Activated CD8-positive, alpha-beta memory T cell treated with anti-CD3 and anti-CD28 coated beads, Interleukin-2, amount 10 ng/mL, durations not matched to agents 7 days and 5 days (primary cell): ENCODE measurements at places on chromosomes 4 and X. TPM values are rescaled to one million over a fixed set of nuclear protein-coding genes. Genes with fewer than 3 reads are reported as not detected.

GRCh38 chrX:55057675-55058249 is 17.1 kb upstream of the PAGE2B start:
- peaks cover 12% of the 10 kb centered on the region for H3K4me1 ChIP-seq
- DNase-seq: peak; percentile 42
- H3K27me3 ChIP-seq: no peaks in the 10 kb centered on the region

GRCh38 chr4:39046249-39046648 is 14.0 kb upstream of the TMEM156 start:
- peaks cover 10% of the 10 kb centered on the region for H3K36me3 ChIP-seq
- H3K4me1 ChIP-seq: peaks cover 55% of the 10 kb centered on the region
- no peaks in the 10 kb centered on the region for H3K27me3 ChIP-seq
- peak overlapping the region; percentile 87 for H3K4me3 ChIP-seq

DNA sequence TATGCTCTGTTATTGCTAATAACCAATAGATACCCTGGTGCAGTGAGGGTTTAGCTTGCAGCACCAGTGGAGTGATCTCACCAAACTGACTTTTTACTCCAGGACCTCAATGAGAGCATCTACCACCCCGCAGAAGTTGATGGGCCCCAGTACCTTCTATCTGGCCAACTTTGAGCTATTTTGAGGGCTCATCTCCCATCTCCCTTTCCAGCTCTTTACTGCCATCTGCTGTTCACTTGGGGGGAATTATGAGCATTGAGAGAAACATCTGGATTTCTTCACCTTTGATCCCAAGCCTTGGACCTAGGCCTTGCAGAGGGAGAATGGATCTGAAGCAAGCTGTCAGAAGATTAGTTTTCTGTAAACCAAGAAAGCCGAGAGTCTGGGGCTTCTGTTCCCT is 143.6 kb downstream of the TMEM164 start:
- no peaks in the 10 kb centered on the region for H3K27me3 ChIP-seq
- peak; percentile 44 for DNase-seq
- H3K4me3 ChIP-seq: no peak overlapping the region
- no peak overlapping the region for H3K27ac ChIP-seq

GRCh38 chr4:16893141-16893651 is 5.2 kb downstream of the LDB2 start:
- H3K4me1 ChIP-seq: peaks cover 26% of the 10 kb centered on the region
- H3K27me3 ChIP-seq: peaks cover 9% of the 10 kb centered on the region
- no peak for DNase-seq
- H3K36me3 ChIP-seq: no peaks in the 10 kb centered on the region
- peak overlapping the region; percentile 15 for H3K27ac ChIP-seq

DNA sequence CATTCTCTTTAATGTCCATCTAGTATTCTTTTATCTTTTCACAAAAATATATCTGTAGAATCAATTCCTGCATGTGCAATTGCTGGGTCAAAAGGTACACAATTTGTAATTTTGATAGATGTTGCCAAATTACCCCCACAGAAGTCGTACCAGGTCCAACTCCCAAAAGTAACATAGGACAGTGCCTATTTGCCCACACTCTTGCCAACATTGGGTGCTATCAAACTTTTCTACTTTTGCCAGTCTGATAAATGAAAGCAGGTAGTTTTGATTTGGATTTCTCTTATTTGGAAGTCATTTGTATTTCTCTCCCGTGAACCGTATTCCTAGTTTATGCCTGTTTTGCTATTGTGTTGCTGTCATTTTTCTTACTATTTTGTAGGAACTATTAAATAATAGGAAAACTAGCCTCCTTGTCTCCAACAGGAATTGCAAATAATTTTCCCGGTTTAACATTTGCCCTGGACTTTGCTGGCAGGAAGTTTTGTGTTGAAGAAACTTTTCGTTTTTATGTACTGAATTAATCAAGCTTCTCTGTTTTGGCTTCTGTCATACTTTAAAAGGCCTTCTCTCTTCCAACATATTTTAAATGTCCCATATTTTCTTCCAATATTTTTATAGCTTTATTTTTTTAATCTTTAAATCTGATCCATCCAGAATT is 33.1 kb downstream of the ZNF275 start:
- no peak overlapping the region for H3K27ac ChIP-seq
- peaks cover 8% of the 10 kb centered on the region for H3K27me3 ChIP-seq
- no peak overlapping the region for H3K4me3 ChIP-seq
- H3K36me3 ChIP-seq: peaks cover 4% of the 10 kb centered on the region

GRCh38 chr4:148162991-148163390 is 279.2 kb downstream of the NR3C2 start:
- no peak overlapping the region for H3K4me3 ChIP-seq
- no peak overlapping the region for H3K27ac ChIP-seq
- H3K4me1 ChIP-seq: no peaks in the 10 kb centered on the region
- no peaks in the 10 kb centered on the region for H3K36me3 ChIP-seq
- no peak for DNase-seq

DNA sequence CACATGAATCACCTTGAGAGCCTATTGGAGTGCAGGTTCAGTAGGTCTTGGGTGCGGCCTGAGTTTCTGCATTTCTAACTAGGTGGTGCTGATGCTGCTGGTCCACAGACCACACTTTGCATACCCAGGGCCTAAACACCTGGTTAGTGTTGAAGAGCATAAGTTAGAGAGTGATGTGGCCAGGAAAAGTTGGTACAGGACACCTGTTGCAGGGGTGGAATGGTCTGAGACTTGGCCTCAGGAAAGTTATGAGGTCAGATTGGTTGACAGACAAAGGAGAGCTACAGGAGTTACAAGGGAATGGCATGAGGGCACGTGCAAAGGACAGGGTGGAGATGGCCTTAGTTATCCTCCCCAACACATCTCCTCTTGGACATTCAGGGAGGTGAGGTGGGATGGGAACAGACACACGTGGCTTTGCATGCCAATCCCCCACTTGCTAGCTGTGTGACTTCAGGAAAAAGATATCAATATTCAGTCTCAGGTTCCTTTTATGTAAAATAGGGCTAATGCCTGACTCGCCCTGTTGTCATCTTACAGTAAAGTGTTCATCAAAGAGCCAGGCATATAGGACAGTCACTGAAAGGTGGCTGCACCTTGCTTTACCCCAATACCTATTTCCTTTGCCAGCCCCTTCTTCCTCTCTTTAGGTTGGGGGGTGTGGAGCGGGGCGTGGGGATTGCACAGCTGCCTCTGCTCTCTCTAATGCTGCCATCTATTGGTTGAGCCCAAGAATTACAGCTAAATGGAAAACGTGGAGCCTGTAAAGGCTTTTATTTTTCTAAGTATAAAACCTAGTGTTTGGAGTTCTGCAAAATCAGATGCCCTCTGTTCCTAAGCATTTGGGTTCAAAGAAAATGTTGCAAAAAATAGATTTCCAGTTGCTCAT is 47.5 kb downstream of the ATG4A start:
- no peak overlapping the region for H3K4me3 ChIP-seq
- no peaks in the 10 kb centered on the region for H3K27me3 ChIP-seq
- H3K4me1 ChIP-seq: no peaks in the 10 kb centered on the region
- no peak for DNase-seq

DNA sequence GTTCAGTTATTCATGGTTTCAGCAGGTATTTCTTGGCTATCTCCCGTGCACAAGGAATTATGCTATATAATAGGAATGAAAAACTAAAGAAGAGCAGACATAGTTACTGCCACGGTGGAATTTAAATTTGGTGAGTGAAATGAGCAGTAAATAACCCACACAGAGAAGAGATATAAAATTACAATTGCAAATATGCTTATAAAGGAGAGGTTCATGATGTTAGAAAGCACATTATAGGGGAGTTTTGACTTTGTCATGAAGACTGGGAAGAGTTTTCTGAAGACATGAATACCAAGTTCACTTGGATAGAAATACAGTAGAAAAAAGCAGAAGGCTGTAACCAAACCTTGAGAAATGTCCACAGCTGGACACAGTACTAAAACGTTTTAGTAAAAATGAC is 712.0 kb upstream of the AADAT start:
- DNase-seq: no peak
- no peak overlapping the region for H3K4me3 ChIP-seq
- H3K36me3 ChIP-seq: no peaks in the 10 kb centered on the region
- H3K27ac ChIP-seq: no peak overlapping the region

DNA sequence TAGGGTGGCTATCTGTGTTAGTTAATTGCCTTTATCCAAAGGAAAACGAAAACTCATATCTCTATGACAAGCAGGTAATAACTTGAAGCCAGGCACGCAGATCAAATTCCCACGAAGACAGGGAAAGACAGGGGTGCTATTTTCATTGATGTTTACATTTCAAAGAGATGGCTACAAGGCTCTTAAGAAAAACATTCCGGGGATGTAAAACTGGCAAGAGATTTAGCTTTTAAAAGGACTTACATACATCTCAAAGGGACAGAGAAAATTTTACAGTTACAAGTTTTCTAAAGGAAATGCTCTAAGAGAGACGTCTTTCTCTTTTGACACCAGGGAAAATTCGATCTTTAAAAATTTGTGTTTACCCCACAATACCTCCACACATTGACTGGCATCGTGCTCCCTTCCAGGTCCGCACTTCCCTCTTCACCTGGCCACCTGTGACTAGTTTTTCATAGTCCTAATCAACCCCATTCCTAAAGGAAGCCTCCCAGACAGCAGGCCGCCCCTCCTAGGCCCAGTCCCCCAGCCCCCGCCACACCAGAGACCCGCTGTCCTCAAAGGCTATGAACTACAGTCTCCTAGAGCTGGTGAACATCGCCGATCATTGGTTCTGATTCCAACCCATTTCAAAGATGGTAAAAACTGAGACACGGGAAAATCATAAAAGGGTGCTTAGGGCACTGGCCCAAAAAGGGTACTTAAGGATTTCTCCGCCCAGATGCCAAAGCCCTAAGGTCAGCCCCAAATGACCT is 649 bp upstream of the ARAF start:
- H3K36me3 ChIP-seq: peaks cover 18% of the 10 kb centered on the region
- peaks cover 47% of the 10 kb centered on the region for H3K4me1 ChIP-seq
- H3K27me3 ChIP-seq: no peaks in the 10 kb centered on the region
- peak overlapping the region; percentile 93 for H3K4me3 ChIP-seq

Gene PRSS48
- total RNA-seq: not detected

DNA sequence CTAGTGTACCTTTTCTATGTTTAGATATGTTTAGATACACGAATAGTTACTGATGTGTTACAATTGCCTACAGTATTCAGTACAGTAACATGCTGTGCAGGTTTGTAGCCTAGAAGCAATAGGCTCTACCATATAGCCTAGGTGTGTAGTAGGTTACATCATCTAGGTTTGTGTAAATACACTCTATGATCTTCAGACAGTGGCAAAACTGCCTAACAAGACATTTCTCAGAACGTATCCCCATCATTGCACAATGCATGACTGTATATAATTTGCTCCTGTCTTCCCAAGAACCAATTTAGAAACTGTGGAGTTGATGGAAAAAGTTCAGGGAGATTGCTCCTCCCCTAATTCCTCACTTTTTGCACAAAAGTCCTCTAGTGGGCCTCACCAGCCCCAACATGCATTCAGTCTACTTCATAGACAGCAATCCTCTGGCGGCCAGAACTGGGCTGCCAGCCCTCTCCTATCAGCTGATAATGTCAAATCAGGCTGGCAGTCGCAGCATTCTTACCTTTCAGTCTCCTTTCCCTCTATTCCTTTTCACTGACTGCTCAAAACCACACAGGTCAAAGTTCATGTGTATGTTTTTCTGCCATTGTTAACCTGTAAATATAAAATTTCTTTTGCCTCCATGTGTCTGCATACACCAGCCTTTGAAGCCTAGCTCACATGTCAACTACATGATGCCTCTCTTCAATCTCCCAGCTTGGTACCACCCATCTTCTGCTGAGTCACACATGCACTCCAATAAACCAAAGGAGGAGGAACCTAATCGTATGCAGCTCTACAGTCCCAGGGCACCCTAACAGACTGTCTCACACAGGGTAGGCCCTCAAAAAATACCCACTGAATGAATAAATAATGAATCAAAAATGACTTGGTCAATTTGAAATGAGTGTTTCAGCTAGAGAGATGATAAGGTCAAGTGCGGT is 32.0 kb downstream of the BCLAF3 start:
- H3K27me3 ChIP-seq: no peaks in the 10 kb centered on the region
- no peak overlapping the region for H3K4me3 ChIP-seq
- peaks cover 4% of the 10 kb centered on the region for H3K36me3 ChIP-seq
- no peak for DNase-seq

DNA sequence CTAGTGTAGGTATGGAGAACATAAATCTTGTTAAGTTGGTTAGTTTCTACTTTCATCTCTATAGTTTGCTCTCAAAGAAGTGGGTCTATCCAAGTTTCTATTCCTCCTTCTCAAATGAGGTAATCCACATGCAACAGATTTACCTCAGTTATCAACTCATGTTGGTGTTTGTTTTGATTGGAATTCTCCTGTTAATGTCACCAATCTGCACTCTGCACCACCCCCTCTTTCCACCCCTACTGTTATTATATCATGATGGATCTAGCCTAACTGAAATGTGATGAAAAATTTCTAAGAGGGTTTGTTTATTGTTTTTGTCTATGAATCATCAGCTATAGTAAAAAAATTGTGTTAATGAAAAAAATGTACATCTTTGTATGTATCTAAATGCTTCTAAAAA is 66.1 kb downstream of the AGTR2 start:
- H3K4me1 ChIP-seq: no peaks in the 10 kb centered on the region
- DNase-seq: no peak
- no peak overlapping the region for H3K4me3 ChIP-seq
- no peaks in the 10 kb centered on the region for H3K36me3 ChIP-seq
- no peak overlapping the region for H3K27ac ChIP-seq

GRCh38 chr4:123587983-123588494 is 191.4 kb downstream of the SPRY1 start:
- peaks cover 21% of the 10 kb centered on the region for H3K4me1 ChIP-seq
- peaks cover 3% of the 10 kb centered on the region for H3K36me3 ChIP-seq
- DNase-seq: no peak
- H3K27ac ChIP-seq: no peak overlapping the region
- no peaks in the 10 kb centered on the region for H3K27me3 ChIP-seq
- no peak overlapping the region for H3K4me3 ChIP-seq
